ENCODE measurements at places on chromosomes 2 and 18.

DNA sequence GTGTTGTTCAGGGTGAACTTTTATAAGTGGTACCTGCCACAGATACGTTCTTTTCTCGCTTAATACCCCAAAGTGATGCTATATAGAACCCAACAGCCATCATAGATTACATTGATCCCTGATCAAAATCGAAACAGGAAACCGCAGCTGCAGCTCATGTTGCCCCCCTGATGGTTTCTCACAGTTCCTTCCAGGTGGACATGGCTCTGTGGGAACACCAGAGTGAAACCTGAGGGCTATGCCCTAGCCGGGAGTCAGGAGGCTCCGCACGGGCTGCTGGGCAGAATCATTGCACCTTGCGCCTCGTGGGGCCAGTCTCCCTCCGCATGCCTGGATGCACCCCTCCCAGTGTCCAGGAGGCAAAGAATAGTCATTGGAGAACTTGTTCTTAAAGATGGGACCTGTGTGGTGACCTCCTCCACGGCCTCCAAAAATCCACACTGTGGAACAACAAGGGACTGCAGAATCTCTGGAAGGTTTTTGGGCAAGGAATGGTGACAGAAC lies 61.8 kb downstream of the CRACDL start:
- DNase-seq: no peak

DNA sequence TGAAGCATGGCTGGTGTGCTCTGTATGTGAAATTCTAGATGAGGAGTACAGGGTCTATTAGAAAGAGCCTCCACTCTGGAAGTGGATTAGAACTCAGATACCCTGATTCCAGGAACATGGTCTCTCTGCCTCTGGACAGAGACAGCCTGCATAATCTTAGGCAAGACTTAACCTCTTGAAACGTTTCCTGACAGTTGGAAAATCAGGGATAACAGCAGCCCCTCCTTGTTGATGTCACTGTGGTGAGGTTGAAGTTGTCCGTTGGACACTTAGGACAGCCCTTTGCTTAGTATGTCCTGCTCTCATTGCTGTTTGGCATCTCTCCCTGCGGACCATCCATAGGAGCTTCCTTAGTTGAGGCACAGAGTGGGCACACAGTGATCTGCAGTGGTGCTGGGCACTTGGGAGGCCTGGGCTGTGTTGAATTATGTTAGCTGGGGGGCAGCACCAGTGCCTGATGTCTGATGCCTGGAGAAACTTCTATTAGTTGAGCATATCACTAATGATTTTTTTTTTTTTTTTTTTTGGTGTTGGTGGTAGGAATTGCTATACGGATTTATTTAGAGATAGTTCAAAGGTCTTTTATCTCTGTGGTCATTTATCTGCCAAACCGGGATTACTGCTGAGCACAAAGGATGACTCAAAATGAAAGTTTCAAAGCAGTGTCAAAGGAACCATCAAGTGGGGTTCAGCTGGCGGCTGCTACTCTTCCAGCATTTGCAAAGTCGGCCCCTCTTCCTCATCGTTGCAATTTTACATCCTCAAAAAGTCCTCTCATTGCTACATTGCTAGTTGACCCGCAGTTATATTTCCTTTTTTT lies 28.8 kb downstream of the SETBP1 start:
- DNase-seq: no peak

GRCh38 chr2:168462543-168463045 lies 6.5 kb downstream of the CERS6 start:
- no peak for DNase-seq

- DNase-seq: no peak
These were observed 2108.8 kb upstream of the PIK3C3 start for GRCh38 chr18:39846265-39846664.

DNA sequence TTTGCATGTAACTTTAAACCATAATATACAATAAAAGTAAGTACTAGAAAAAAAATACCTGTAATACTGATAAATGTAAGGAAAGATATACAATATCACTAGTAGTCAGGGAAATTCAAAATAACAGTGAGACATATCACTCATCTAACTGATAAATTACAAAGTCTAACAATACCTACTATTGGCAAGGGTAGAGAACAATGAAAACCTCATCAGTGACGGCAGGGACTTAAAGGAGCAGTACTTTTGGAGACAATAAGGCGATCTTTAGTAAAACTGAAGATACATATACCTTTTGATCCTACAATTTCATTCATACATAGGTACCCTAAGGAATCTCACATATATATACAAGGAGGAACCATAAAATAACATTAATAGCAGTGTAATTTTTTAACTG lies 24.9 kb downstream of the C2orf76 start:
- no peak for DNase-seq

DNA sequence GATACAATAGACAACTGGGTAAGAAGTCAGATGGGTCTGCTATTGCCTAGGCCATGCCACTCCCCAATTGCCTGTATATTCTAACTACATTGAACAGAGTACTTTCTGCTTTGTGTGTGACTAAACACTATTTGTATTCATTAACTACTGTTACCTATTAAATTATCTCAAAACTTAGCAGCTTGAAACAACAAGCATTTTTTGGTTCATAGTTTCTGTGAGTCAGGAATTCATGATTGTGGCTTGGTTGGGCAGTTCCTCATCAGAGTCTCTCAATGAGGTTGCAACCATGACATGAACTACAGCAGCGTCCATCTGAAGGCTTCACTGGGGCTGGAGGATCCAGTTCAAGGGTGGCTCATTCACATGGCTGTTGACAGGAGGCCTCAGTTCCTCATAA lies 205.7 kb downstream of the EN1 start:
- DNase-seq: no peak

DNA sequence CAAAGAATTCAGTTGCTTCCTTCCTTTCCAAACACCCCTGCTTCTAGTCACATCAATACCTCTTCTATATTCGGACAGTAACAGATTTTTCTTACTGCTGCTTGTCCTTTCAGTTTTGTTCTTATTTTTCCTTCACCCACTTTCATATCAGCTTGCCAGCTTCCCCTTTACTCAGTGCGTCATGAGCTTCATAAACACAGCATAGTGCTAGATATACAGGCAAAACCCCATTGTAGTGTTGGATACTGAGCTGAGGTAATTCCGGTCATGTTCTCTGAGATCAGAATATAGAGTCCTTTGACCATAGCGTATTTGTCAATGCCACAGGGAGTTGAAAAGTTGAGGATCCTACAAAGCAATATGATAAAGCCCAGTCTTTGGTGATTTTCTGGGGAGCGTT lies 2.4 kb downstream of the FARP2 start:
- DNase-seq: no peak

DNA sequence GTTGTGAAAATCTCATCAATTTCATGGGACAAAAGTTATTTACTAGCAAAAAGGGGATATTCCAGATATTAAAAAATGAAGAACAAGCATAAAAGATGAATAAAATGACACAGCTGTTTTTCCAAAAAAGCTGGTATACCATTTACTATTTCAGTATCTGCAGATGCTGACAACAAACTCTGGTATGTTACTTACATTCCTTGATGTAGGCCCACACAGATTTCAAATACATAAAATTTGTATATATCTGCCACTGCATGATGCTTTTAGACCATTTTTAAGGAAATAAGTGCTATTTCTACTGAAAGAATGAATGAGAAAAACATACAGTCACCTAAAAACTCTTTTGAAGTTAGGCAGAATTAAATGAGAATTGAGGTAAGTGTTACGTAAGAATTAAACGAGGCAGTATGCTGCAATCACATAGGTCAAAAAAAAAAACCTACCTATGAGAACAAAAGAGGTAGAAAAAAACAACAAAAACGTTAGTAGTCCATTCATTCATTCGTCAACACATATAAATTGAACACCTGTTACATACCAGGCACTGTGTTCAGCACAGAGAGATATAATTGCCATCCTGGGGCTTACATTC lies 32.5 kb downstream of the ARL5A start:
- DNase-seq: no peak

- no peak for DNase-seq
These were observed 206.3 kb downstream of the AFF3 start for GRCh38 chr2:99936065-99936464.

GRCh38 chr2:26957534-26957933 lies 12.9 kb upstream of the MAPRE3 start:
- DNase-seq: no peak

GRCh38 chr2:230866756-230867523 lies 2.2 kb downstream of the ITM2C start:
- DNase-seq: peak; percentile 53

- no peak for DNase-seq
These were observed 130.5 kb upstream of the SLC1A4 start for GRCh38 chr2:64858541-64859311.

DNA sequence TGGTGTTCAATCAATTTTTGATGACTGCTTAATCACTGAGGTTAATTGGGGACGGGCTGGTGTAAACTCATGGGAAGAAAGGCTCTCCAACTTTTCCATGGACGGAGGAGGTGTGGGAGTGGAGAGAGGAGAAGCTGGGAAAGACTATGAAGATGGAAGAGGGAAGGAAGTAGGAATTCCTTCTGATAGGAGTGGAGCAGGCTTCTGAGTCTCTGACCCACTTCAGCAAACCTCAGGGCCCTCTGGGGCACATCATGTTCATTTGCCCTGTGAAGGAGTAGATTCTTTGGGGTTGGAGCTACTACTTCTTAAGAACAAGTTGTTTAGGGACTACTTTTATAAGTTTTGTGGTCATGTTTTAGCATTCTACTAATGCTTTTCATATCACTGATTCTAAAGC lies 87.0 kb upstream of the MAP4K3 start:
- peak; percentile 27 for DNase-seq

- DNase-seq: no peak
These were observed 758.4 kb upstream of the KLHL29 start for GRCh38 chr2:22626621-22627020.

DNA sequence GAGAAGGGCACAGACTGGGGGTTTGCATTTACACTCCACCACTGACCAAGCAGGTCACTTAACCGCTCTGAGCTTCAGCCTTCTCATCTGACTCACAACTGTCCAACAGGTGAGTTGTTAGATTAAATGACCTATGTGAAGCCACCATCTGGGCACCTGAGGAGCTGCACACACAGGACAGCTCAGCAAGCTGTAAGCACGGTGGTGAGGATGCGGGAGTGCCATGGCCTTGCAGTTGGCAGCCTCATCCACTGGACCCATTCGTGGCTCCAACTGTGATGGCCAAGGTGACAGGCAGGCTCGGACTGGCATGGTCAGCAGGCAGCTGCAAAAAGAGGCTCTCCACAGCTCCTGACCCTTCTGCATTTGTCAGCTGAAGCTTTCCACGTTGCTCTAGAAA lies 23.3 kb upstream of the AMMECR1L start:
- DNase-seq: no peak

GRCh38 chr2:217125014-217125413 lies 265.1 kb upstream of the TNP1 start:
- no peak for DNase-seq

- DNase-seq: no peak
These were observed 20.1 kb upstream of the SMAD2 start for GRCh38 chr18:47950511-47950910.

DNA sequence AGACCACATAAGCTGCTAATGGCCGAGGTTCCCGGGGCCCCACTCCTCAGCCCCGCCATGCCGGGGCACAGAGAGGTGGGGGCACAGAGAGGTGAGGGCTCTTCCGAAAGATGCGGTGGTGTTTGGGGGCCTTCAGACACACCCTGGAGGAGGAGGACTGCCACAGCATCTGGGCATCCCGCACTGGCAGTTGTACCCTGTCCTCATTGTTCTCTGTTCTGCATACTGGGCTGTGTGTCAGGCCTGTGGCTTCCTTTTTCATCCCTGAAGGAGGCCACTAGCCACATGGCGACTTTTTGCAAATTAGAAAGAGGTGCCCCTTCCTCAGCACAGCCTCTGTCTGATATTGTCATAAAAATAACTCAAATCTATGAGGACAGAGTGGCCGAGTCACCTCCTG lies 150.1 kb downstream of the CTIF start:
- DNase-seq: no peak

- DNase-seq: peak; percentile 47
These were observed 546 bp downstream of the CHPF start for GRCh38 chr2:219542931-219543595.

- DNase-seq: peak; percentile 93
These were observed 331.6 kb downstream of the DYSF start for GRCh38 chr2:71784734-71785511.

GRCh38 chr2:64999754-65000153 lies 10.6 kb downstream of the SLC1A4 start:
- DNase-seq: no peak

DNA sequence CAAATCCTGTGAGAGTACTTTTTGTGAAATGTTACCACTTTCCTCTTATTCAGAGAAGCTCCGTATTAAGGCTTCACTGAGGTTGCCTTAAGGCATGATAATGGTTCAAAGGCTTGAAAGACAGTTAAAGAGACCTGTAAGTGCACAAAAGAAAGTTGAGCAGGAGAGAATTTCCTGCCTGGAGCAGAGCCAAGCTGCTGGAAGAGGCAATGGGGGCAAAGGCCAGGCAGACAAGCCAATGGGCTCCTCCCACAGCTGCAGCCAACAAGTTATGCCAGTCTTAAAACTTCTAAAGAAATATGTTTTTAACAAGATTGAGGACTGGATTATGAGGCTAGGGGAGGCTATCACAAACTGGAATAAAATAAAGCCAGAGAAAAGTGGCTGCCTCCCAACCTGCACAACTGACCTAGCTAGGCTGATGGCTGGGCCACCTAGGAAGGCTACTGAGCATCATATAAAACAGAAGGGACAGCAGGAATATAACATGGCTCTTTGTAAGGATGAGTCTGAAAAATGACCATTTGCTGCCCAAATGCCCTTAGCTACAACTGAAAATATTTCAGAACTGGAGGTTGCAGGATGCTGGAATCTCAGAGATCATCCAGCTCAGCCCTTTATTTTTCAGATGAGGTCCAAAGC lies 2.1 kb downstream of the IL1B start:
- no peak for DNase-seq

DNA sequence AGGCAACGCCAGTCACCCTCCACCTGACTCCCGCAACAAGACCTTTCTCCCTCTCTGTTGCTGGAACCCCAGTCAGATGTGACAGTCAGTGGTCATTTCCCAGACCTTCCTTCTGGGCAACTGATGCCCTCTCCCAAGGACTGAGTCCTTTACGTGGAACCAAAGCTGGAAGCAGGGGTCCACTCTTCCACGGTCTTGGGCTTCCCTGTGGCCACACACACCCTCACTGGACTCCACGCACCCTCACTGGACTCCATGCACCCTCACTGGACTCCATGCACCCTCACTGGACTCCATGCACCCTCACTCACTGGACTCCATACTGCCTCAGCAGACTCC lies 7.1 kb downstream of the PTMA start:
- DNase-seq: no peak

DNA sequence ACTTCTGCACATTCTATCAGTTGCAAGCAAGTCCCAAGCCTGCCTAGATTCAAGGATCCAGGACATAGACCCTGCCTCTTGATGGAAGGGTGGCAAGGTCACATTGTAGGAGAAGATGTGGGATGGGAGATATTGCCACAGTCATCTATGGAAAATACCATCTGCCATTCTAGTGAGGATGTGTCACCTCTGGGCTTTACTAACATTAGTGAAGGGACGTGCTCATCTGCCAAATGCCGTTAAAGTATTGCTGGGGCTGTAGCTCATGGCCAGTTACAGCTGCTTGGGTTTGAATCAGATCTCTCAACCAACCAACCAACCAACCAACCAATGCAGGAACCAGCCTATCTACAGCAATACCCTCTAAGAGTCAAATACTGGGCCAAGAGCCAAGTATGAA lies 49.0 kb downstream of the E2F6 start:
- DNase-seq: no peak

- DNase-seq: no peak
These were observed 264.0 kb upstream of the SESTD1 start for GRCh38 chr2:179528576-179529069.
